HFFc6 (cell line): ENCODE measurements at places on chromosomes 13 and 19.
A peak's percentile ranks its signal among the peaks of the same experiment; 100 is the strongest.

DNA sequence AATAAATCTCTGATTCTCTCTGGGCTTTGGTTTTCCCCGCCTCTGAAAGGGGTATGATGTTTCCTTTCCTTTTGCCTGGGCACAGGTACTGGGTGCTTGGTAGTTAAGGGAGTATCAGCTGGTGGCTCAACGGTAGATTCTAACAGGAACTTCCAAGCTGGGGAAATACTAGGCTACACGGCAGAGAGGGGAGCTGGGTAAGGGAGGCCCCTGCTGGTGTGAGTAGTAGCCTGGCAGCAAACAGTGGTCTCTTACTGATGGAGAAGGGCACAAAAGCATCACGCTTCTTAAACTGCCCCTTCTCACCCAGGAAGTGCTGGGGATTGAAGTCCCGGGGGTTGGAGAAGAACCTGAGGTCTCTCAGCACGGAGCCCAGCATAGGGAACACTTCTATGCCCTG, 26.9 kb upstream of the CYP2A7 start:
- no peak for DNase-seq

GRCh38 chr13:105814219-105814901, 721.1 kb downstream of the EFNB2 start:
- DNase-seq: no peak

- DNase-seq: no peak
Observed at GRCh38 chr13:32253911-32254399, 61.2 kb downstream of the ZAR1L start.

DNA sequence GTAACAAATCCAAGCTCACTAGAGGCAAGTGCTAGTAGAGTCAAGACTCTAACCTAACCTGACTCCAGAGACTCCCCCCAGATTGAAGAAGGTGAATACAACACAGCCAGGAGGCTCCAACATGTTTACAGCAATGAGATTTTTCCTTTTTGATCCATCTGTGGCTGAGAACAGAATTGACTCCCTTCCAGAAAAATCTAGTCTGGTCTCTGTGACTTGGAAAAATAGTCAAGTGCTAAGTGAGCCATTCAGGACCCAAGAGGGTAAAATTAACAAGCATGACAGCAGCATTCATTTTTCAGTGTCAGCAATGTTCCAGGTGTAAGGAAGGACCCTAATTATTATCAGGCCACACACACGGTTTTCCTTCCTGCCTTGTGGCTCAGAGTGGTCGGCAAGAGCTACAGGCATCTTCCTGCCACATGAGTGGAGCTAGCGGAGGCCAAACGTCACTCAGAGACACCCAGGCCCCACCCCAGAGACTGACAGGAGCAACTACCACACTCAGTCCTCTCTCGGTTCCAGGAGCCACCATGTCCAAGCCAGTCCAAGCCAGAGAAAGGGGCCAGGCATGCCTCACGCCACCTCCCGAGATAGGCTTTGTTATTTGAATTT, 395.1 kb downstream of the FOXO1 start:
- no peak for DNase-seq

GRCh38 chr19:53389978-53390377, 5.0 kb upstream of the ZNF765 start:
- no peak for DNase-seq

- peak; percentile 62 for DNase-seq
Observed at GRCh38 chr19:6047741-6048251, 62.5 kb downstream of the RFX2 start.

DNA sequence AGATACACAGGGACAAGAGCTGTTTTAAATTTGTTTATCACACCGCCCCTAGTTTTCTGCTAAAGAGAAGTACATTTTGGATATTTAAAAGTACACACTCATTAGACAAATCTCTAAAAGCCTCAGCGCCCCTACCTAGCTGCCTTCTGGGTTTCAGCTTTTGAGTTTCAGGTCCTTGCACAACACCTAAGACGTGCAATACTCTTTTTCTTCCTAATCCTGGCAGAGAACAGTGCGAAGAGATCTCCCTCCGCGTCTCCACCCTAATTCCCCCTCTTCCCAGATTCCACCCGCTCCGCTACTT, 421 bp upstream of the KLF5 start:
- peak; percentile 5 for DNase-seq

GRCh38 chr13:80685942-80686341, 345.0 kb upstream of the SPRY2 start:
- DNase-seq: no peak

GRCh38 chr13:43977911-43978310, 98.2 kb downstream of the LACC1 start:
- DNase-seq: no peak

DNA sequence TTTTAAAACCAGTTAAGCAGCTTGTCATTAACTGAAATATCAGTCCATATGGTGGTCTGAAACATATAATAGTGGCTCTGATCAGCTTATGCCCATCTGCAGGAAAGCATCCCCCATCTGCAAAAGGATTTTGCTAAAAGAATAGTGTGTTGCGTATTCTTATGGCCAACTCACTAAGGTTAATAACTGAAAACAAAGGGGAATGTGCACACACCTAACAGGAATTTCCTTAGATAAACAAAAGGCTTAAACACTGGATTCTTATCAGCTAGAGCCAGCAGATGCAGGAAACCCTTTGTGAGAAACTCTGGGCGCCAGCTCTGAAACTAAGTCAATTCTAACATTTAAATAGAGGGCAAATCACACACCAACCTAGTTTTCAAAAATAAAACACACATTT, 22.1 kb downstream of the VPS36 start:
- DNase-seq: peak; percentile 20

DNA sequence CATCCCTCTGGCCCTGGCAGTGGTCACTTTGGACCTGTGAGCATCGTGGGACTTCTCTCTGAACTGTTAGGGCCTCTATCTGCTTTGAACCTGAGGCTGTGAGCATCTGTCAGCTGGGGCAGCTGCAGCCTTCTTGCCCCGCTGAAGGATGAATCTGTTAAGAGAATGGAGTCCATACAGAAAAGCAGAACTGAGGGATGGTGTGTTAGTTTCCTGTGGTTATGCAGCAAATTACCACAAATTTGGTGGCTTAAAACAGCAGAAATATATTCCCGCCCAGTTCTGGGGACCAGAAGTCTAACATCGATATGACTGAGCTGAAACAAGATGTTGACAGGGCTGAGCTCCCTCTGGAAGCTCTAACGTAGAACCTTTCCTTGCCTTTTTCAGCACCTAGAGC, 1.6 kb upstream of the ZNF497 start:
- no peak for DNase-seq

GRCh38 chr19:27971071-27971470, 1241.9 kb downstream of the UQCRFS1 start:
- DNase-seq: peak; percentile 9

DNA sequence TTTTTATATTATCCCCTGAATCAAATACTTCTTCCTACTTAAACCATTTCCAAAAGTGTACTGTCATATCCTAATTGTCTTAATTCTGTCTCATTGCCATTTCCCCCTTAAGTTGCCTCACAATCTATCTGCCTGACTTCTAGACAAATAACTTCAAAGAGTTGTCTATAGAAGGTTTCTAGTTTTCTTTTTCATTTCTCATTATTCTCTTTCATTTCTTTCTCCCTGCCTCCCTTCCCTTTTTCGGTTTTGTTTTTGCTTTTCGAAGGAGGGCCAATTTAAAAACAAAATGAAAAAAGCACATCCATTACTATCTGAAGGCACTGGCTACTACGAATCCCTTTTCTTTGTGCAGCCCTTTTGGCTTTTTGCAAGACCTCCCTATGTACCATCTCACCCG, 367.2 kb downstream of the DNAJC15 start:
- no peak for DNase-seq

DNA sequence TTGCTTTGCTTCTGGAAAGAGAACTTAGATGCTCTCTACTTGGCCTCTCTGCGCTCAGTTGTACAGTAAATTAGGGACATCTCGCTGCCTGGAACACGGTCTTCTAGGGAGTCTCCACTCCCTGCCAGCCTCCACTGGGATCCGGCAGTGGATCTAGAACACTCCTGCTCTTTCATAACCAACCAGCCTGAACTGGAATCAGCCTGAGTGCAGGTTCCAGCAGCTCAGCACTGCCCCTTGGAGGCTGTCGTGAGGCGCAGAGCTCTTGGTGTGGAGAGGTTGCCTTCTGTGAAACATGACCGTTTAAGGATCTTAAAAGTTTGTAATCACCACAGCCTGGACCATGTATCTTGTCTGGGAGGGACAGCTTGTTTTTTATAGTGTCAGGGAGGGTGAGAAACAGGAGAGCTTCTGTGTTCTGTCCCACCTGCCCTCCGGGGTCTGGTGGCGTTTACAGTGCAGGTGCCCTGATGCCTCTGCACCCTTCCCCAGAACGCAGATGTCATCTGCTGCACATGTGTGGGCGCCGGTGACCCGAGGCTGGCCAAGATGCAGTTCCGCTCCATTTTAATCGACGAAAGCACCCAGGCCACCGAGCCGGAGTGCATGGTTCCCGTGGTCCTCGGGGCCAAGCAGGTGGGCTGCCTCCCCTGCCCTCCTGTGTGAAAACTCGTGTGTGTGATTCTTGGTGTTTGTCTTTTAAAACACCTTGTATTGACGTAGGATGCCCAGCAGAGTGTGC, 24.8 kb downstream of the UPF1 start:
- peak; percentile 36 for DNase-seq

DNA sequence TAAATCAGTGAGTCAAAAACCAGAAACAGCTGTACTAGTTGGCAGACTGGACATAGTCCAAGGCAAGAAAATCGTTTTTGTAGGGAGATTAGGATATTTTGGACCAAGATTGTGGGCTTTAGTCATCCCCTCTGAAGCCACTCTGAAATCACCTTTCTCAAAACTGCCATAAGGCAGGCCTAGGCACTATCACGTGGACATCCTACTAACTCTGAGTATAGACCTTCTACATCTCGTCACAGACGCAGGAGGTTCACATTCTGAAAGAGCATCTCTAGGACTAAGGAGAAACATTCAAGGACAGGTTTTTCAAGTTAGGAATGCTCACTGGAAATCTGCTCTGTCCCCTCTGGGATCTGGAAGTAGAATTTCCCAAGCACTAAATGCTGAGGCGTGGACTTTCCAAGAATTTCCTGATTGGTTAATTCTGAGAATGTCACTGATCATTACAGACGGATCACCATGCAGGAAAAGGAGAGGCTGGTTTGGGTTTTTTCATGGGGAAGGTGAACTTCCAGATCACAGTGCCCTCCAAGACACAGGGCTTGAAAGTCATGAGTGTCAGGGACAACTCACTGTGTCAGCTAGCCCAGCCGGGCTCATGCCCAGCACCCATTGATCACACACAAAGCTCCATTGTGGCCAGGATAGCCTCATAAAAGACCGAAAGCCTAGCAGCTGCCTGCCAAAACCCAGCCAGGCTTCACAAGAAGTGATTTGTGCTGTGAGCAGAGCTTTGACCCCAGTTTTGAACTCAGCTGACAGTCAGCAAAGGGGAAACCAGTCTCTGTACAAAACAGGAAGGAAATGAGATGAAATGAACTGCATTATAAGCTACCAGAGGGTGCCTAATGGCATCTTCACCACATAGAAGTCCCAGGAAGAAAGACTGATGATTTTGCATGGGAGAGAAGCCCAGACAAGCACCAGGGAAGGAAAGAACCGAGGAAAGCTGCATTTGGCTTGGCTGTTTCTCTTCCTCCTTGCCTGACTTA, 2.7 kb upstream of the RUBCNL start:
- no peak for DNase-seq

DNA sequence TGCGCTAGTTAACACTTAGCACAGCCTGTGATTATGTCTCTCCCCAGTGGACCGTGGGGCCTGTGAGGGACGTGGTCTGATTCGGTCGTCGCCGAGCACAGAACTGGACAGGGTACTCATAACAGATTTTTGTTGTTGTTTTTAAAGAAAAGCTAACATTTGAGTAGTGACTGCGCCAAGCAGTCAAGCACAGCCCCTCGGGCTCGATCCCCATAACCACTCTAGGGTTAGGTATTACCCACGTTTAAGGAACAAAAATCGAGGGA, 805 bp upstream of the PTOV1 start:
- no peak for DNase-seq

DNA sequence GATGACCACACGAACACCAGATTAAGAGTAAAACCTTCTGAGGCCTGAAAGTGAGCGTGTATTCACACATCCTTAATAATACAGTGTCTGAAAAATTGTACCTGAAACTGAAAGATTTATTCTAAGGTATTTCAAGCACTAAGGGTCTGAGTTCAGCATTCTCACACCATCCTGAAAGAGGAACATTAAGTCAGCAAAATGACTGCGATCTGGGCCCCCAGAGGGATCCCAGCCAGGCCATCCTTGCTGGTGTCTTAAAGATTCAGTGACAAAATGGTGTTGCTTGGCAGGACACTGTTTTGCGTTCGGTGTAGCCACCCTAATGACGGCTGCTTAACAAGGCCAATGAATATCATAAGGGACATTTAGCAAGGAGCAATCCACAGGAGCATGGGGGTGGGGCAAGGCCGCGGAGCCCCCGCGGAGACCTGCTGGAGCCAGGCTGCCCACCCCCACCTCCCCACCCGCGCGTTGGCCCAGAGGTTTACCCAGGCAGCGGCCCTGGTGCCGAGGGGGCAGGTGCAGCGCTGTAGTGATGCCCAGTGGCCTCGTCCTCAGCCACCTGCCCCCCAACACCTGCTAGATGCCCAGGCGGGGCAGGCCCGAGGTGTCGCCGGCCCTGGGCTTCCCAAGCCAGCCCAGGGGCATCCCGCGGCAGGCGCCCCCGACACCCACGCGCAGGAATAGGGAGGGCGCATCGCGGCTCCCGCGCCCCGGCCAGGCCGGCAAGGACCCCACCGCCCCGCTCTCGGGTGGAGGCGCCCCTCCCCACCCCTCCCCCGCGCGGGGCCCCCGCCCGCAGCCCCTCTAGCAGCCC, 742 bp downstream of the NALCN start:
- DNase-seq: no peak

- peak; percentile 21 for DNase-seq
Observed at GRCh38 chr13:45482571-45483173, 17.9 kb downstream of the COG3 start.

DNA sequence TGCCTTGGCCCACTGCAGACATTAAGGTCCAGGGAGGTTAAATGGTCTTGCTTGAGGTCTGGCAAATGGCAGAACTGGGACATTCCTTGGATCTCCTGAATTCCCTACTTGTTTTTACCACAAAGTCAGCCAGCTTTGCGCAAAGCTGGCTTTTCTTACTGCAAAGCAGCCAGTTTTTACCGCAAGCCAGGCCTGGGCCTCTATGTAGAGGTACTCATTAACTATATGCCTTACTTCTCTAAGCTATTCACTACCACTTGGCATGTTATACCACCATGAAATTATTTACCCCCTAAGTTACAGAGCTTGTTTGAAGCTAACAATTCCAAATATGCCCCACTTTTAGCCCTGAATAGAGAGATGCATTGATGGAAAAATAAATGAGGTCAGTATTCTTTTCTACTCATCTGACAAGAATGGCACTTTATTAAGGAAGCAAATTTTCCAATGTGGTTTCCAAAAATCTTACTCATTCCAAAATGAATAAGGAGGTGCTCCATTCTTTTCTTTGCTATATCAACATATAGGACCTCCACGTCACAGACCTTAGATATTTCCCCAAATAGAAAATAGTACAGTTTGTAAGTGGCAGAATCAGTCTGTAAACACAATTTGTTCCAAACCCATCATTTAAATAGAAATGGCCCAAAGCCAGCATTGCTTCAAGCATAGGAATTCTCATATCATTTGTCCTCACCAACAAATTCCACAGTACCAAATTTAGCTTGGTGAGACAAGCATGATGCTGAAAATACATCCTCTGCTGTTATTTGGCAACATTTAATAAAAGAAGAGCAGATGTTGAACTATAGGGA, 143.9 kb upstream of the TSC22D1 start:
- DNase-seq: peak; percentile 85

GRCh38 chr13:113421673-113422270, 31.5 kb downstream of the ADPRHL1 start:
- DNase-seq: no peak
